Activated T-helper 17 cell treated with anti-CD3 and anti-CD28 coated beads, Interleukin-2, amount 50 U/mL, for 72 hours (primary cell): ENCODE measurements at places on chromosomes 3 and 15.

GRCh38 chr3:120816728-120817127 lies 74.2 kb downstream of the GTF2E1 start:
- no peak for ATAC-seq

- ATAC-seq = no peak
Measured at GRCh38 chr15:65641768-65642475, 20.2 kb downstream of the SLC24A1 start.

DNA sequence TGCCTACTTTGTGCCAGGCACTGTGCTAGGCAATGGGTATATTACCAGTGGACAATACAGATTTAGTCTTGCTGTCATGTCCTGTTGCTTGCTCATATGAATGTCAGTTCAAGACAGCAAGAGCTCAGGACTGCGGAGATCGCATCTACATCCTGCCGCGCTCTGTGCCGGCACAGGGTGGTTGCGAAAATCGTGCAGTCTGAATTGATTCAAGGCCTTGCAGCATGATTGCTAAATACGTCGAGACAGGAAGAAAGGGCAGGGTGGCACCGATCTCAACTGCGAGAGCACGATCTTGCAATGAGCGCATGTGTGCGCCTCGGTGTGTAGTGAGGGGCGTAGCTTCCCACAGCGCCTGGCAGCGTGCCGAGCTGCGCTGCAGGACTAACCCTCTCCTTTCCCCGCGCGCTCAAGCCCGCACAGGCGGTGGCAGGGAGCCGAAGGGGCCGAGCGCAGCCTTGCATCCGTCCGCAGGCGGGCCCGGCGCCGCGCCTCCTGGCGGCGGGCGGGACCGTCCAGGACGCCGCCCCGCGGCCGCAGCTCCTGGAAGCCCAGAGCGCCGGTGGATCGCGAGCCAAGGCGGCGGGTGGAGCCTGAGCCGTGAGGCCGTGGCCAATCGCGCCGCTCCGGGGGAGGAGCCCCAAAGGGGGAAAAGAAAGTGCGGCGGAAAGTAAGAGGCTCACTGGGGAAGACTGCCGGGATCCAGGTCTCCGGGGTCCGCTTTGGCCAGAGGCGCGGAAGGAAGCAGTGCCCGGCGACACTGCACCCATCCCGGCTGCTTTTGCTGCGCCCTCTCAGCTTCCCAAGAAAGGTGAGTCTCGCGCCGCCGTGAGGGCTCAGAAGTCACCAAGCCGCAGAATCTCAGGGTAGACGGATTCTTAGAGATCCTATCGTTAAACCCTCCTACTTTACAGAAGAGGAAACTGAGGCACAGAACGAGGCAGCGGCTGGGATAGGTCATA lies at the start of gene IL1RAP:
Gene IL1RAP (plus strand): TSS at position 677 of the 962 bp plus-strand sequence. CDS start 50,205 bp downstream, outside the sequence.
- ATAC-seq = peak; percentile 96

- no peak for ATAC-seq
Measured at GRCh38 chr3:62405135-62405534, 31.8 kb upstream of the FEZF2 start.

DNA sequence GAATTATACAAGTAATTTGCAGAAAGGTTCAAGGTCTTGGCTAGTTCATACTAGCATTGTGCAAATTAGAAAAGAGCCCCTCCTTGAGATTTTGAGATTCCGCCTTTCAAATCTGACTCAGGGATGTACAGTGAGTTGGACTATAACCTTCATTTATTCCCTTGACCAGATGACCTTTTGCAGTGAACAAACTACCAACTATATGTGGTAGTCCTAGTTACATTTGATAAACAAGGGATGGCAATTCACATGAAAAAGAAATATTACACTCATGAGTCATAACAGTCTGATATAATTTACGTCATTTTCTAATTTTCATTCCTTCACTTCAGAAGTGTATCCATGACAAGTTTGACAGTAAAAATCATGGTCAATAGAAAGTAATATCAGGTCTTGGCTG lies 860.4 kb downstream of the ROBO1 start:
- no peak for ATAC-seq

DNA sequence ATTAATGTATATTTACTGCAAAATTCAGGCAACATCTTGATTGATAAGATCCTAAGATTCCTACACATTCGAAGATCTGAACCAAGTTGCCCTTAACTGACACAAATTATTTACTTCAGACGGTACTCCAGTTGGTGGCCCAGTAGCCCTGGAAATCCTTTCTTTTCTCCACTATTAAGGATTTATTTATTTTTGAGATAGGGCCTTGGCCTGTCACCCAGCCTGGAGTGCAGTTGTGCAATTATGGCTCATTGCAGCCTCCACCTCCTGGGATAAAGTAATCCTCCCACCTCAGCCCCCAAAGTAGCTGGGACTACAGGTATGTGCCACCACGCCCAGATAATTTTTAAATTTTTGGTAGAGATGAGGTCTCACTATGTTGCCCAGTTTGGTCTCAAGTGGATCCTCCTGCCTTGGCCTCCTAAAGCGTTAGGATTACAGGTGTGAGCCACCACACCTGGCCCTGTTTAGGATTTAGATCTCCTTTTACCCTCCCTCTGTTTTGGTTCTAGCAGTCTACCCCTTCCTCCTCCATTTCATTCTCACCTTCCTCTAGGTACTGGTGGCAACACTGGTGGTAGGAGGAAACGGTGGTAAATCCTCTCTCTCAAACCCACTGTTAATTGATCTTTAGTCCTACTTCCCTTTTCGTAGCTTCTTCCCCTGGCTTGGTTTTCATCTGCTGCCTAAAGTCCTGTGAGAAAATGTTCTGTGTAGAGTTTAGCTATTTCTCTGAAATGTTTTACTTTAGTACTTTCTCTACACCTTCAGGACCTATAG lies 12.7 kb upstream of the ZNF609 start:
- ATAC-seq = no peak

DNA sequence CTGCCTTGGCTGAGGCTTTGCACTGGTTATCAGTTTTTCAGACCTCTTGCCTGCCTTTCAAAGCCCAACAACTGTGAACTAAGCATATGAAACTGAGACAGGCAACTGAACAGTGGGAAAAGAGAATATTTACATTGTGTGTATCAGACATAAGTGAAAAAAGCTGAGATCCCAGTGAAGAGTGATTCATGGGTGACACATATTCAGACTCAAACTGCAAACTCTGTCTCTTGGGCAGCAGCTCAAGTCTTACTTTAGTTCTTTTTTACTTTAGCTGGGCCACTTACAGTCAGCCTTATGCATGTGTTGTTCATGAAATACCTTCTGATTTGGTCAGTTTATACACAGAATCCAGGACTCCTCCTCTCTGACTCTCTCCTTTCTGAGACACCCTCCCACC lies 19.2 kb downstream of the SUCLG2 start:
- peak; percentile 97 for ATAC-seq

DNA sequence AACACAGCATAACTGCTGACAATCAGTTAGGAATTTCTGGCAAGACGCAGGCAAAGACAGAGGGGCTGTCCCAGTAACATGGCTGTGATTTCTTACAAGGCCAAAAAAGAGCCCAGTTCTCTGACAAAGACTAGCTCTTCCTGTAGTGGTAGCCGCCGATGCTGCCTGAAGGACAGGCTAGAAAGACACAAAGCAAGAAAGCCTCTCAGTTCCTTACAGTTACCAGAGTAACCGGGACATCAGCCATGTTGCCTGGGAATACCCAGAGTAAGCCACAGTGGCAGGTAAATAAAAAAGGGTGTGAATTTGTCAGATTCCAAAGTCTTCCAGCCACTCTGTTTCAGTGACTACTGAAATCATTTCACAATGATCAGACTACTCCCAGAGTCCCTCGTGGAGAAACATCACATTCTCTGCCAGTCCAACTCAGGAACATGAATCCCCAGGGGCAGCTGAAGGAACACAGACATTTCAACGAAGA lies 493.6 kb upstream of the ADAMTS9 start:
- no peak for ATAC-seq

- ATAC-seq = peak; percentile 53
Measured at GRCh38 chr15:56959318-56959648, 40.8 kb downstream of the TCF12 start.

DNA sequence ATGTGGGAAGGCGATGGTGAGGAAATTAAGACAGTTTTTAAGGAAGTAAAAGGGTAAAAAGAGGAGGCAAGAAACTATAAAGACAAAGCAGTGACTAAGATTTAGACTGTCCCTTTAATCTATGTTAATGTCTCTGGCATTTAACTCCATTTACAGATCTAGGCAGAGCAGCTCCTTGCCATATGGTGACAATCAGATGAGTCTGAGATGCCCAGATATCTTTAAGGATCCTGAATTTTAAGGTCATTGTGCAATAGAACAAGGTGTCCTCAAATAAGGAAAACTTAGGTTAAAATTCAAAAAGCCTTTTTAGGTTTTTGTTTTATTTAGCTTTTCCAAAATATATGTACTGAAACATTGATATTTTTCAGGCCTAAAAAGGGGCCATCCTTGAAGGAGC lies 24.1 kb downstream of the RASGRP1 start:
- no peak for ATAC-seq

DNA sequence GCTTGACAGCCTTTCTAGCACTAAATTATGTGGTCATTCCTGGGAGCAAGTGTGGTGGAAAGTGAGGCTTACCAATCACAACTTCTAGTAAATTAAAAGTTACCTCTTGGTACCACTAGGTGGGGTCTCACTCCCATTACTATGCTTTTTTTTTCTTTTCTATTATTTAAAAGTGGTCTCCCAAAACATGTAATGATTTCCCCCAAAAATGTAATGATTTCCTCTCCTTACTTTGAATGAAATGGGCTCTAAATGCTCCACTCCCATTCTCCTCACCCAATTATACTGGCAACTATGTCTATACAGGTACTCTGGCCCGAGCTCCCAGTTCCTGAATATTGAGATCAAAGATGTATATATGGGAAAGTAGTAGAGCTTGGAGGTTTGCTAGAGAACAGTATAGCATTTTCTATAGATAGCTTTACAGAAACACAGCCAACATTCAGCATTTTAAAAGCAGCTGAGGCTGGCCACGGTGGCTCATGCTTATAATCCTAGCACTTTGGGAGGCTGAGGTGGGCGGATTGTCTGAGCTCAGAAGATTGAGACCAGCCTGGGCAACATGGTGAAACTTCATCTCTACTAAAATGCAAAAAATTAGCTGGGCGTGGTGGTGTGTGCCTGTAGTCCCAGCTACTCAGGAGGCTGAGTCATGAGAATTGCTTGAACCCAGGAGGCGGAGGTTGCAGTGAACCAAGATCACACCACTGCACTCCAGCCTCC lies 70.9 kb downstream of the DCUN1D1 start:
- ATAC-seq = peak; percentile 51

GRCh38 chr15:89140595-89140994 lies 52.3 kb downstream of the ABHD2 start:
- no peak for ATAC-seq

- no peak for ATAC-seq
Measured at GRCh38 chr3:185647880-185648210, 61.8 kb downstream of the SENP2 start.

GRCh38 chr3:61903931-61904657 lies 342.7 kb downstream of the PTPRG start:
- no peak for ATAC-seq

DNA sequence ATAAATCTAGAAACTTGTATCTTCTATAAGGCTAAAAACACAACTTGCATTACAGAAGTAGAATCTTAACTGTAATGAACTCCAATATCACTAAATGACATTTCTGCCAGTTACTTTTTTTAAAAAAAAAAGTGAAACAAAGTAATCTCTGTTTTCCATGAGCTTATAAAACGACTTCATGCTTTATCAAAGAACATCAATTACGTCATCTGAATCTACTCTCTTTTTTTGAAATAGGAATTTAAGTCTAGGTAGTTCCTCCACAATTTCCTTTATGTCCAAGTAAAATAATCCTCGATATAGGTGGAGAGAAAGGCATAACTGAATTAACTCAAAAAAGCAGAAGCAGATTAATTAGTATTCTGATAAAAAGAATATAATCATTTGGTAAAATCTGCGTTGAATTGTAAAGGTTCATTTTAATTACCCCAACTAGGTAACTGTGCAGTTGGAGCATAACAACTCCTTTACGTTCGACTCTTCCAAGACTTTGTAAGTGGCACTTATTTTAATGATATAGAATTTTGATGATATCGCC lies 1.4 kb downstream of the UACA start:
- ATAC-seq = no peak

GRCh38 chr3:64541803-64542202 lies 146.0 kb downstream of the ADAMTS9 start:
- no peak for ATAC-seq

DNA sequence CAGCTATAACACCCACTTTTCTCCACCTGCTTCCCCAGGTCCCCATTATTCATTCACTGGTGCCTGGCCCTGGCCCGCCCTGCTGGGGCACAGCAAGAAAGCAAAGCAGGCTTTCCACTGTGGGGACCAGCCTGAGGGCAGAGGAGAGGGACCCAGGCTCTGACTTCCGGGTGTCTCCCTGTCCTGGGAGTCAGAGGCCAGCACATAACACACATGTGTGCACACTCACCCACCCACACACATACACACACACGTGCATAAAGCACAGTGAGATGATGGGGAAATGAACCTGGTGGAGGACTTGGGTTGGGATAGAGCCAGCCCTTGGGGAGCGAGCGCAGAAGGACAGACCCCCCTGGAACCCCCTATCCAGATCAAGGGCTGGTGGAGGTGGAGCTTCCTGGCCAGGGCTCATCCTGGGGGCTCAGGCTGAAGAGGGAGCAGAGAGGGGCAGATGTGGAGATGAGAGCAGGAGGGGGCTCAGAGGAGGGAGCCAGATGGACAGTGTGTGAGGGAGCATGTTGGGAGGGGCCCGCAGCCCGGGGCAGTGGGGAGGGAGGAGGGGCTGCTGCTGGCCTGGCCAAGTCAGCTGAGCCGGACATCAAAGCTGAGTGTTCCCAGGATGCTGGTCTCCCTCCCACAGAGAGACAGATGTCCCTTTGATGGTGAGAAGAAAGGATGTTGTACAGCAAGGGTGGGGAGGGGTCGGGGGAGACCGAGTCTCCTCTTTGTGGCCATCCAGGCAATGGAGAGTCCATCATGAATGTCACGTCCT lies 78.2 kb downstream of the LINGO1 start:
- ATAC-seq = no peak
